PC-9 (cell line): ENCODE measurements at places on chromosomes 13 and 19. TPM values are rescaled to one million over a fixed set of nuclear protein-coding genes. Genes with fewer than 3 reads are reported as not detected.

DNA sequence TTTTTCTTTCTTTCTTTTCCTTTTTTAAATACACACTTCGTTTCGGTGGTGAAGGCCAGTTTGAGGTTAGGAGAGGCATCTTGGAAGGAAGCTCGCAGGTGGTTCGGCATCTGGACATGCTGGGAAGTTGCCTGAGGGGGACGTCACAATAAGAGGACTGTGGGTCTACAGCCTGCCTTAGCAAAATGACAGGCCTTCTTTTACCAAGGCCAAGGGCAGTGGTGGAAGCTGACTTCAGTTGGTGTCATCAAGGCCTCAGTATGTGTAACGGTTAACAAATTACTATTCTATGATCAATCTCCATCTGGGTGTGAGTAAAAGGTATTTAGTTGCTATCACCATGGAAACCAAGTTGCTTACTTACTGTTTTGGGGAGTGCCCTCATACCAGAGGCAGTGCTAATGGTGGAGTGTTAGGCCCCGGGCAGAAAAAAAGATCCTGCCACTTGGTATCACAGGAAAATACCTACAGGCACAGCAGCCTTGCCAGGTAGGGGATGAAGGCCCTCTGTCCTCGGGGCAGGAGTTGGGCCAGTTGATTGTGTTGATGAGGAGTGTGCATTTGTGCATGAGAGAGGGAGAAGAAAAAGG lies 10.3 kb downstream of the ACTN4 start:
- DNase-seq = peak; percentile 100
- H3K4me1 ChIP-seq = peaks cover 97% of the 10 kb centered on the region
- peak overlapping the region; percentile 54 for H3K4me3 ChIP-seq
- no peaks in the 10 kb centered on the region for H3K27me3 ChIP-seq
- H3K27ac ChIP-seq = peak overlapping the region; percentile 99

- no peak for DNase-seq
- H3K27ac ChIP-seq = peak overlapping the region; percentile 97
- peaks cover 30% of the 10 kb centered on the region for H3K4me1 ChIP-seq
- no peaks in the 10 kb centered on the region for H3K27me3 ChIP-seq
These were observed 126.8 kb downstream of the LMO7 start for GRCh38 chr13:75762955-75763354.

DNA sequence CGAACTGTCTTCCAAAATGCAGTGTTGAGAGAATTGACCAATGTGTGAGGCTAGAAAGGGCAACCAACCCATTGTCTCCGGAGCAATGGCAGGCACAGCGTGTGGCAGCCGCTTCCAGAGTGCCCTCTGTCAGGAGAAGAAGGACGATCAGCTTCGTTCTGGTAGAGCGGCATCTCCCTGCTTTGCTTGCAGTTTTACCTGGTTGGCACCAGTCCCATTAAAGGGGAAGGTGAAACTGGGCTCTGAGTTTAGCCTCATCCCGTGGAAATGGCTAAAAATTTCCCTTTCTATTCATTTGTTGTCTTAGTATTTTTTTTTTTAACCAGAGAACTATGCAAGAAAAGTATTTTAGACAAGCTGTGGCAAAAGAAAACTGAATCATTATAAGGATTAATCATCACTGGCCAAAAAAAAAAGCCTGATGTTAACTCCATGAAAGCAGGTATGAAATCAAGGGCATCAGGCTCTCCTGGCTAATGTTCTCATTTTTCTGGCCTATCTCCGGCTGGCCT lies 81.5 kb upstream of the SLC7A1 start:
- peaks cover 20% of the 10 kb centered on the region for H3K4me1 ChIP-seq
- peak; percentile 36 for DNase-seq
- peak overlapping the region; percentile 20; the same call in 1 of the 2 replicates for H3K4me3 ChIP-seq
- H3K27me3 ChIP-seq = no peaks in the 10 kb centered on the region
- peak overlapping the region; percentile 50 for H3K27ac ChIP-seq

- H3K27me3 ChIP-seq = no peaks in the 10 kb centered on the region
- H3K4me3 ChIP-seq = no peak overlapping the region
- no peak overlapping the region for H3K27ac ChIP-seq
- no peaks in the 10 kb centered on the region for H3K36me3 ChIP-seq
- no peak for DNase-seq
These were observed 64.0 kb downstream of the ALOX5AP start for GRCh38 chr13:30799356-30799824.

DNA sequence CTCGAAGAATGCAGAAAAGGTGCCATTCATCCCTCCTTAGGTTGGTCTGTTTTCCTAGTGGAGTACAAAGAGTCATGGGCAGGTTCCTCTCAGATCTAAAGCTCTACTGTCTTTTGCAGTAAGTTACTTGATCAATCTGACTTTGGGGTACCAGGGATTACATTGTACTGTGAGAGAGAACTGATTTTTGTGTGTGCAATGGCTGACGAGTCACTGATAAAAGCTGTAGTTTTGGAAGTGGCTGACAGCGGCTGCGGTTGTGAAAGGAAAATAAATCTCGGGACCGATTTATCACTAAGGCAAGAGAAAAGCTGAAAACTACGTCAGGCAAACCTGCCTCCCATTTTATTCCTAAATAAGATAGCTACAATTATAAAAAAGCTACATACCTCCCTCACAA lies 26.9 kb downstream of the UTP14C start:
- no peaks in the 10 kb centered on the region for H3K36me3 ChIP-seq
- no peak overlapping the region for H3K4me3 ChIP-seq
- no peak for DNase-seq
- H3K4me1 ChIP-seq = no peaks in the 10 kb centered on the region

RAB8A gene
- 87.9 and 104 TPM in 2 replicates for total RNA-seq
